AG20443 (cell line): ENCODE measurements at places on chromosomes 3 and 15.

DNA sequence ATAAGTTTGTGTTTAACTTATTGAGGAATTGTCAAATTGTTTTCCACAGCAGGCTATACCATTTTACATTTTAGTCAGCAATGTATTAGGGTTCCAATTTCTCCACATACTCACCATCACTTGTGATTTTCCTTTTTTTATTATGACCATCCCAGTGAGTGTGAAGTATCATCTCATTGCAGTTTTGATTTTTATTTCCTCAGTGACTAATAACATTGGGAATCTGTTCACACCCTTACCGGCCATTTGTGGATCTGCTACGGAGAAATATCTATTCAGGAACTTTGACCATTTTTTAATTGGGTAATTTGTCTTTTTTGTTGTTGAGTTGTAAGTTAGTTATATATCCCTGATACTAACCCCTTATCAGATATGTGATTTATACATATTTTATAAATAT is 54.8 kb upstream of the LMCD1 start:
- DNase-seq = no peak

DNA sequence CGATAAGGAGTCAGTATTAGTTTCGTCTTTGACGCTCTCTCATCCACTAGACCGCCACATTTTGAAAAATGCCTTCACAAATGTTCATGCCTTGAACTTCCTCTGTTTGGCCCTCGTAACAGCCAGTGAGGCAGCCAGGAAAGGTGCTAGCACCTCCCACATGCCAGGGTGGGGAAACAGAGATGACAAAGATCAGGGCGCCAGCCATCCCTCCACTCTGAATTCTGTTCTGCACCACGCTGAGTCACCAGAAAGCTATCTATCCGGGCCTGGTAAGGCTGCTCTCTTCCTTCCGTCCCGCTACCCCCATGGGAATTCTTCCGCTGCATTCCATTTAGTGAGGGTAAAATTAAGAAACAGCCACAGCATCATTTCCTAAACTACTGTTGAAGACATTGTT is 31.3 kb upstream of the BCL2L10 start:
- DNase-seq = peak; percentile 92

- DNase-seq = no peak
Observed at GRCh38 chr3:109923431-109923830, 586.1 kb upstream of the DPPA4 start.

GRCh38 chr15:77094397-77095030 is 23.6 kb upstream of the TSPAN3 start:
- DNase-seq = no peak

GRCh38 chr3:171791692-171792076 is 18.6 kb downstream of the PLD1 start:
- DNase-seq = no peak

DNA sequence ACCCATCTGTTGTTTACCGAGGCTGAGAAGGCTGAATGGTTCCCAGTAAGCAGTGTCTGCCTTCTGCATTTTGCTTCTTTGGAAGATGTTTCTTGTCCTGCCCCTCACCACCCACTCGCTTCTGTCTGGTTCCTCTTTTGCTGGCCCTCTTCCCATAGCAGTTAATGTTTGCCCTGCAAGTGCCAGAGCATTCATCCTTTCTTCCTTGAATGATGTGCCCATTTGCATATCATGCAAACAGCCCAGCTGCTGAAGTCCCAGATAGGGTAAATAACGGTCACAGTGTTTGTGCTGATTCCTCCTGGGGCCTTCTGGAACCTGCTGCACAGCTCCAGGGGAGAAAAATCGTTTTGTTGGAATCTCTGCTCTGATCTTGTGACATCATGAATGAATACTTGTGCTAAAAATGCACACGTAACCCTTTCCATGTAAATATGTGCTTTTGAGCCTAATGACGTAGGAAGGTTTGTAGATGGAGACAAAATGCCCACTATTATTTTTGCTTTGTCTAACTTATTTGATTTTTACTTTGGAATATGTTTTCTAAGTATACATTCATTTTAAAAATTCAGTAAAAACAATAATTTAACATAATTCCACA is 381.0 kb downstream of the SOX2 start:
- DNase-seq = no peak

DNA sequence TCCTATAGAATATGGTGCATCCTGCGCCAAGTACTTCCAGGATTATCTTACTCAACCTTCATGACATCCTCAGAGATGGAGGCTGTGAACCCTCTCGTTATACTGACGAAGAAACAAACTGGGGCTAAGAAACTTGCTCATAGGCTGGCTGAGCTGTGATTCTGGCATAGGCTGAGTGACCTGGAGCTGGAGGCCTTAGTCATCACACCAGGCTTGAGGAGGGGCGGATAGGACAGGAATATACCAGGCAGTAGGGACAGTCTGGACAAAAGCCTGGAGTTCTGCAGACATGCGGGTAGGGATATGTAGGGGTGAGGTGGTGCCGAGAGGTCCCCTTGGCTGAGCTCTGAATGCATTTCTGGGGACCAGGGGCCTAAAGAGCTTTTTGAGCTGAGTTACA is 18.1 kb downstream of the HEMK1 start:
- DNase-seq = peak; percentile 46

DNA sequence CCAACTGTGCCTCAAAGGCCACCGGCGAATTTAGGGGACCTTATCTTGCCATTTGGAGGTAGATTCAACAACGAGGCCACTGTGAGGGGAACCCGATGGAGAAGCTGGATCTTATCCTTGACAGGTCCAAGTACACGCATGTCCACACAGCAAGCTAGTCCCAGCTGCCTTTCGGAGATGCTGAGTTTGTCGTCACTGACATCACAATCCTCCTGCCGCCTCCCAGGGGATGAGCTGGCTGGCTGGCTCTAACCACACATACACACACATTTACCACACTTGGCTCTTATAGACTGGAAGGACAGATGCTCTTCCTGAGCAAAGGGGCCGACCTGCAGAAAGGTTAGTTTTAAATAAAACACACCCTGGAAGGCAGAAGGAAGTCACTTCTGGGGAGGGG is 176.3 kb downstream of the STT3B start:
- no peak for DNase-seq

DNA sequence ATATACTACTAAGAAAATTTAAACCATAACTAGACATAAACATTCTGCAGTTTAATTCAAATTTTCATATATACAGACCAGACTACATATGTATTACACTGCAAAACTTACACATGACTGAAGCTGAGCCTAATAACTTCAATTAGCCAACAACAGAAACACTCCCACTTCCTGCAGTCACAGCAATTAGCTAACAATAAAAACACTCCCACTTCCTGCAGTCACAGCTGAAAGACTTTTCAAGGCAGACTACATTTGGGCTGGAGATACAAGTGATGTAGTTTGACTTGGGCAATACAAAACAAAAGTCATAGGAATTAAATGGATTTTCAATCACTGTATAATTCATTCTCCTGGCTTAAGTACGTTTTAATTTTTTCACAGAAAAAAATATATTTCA is 10.3 kb downstream of the TM2D3 start:
- DNase-seq = no peak

- DNase-seq = peak; percentile 76
Observed at GRCh38 chr3:11642431-11643191, 1.1 kb downstream of the VGLL4 start.

- DNase-seq = no peak
Observed at GRCh38 chr3:108085370-108085769, 5.5 kb downstream of the CD47 start.

DNA sequence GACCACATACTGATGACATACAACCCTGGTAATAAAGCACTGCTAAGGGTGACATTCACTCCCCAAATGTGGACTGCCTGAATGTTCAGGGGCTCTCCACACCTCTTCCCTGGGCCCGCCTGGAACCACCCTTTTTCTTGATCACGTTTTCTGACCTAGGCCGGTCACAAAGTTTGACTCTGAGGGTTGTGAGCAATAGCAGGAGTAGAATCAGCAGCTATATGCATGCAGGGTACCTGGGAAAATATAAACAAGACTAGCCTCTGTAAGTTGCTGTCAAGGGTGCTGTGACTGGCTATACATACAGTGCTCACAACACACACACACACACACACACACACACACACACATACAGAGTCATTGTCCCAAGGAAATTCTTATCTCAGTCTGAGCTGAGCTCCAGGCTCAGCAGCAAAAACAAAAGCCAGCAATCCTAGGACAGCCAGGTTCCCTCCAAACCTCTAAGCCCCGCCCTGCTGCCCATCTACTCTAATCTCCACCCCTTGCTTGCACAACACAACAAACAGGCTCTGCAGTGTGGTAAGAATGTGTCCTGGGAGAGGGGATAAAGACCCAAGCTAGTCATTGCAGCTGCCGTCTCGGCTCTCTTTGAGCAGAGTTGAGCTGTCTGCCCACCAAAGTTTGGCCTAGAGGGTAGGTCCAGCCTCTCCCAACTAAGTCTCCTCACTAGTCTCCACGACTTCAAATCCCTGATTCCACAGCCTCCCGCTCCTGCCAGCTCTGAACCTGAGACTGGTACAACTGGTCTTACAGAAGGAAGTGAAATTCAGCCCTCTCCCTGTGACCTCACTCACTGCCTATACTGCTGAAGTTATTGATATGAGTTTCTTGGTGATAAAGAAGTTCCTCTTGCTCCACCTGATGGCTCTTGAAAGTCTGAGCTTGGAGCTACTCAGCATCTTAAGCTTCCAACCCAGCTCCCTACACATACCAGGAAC is 2.2 kb downstream of the BMF start:
- peak; percentile 48 for DNase-seq

- peak; percentile 88 for DNase-seq
Observed at GRCh38 chr3:71310359-71310979, 273.1 kb downstream of the FOXP1 start.

GRCh38 chr15:76162036-76162398 is 102.2 kb downstream of the TMEM266 start:
- no peak for DNase-seq

DNA sequence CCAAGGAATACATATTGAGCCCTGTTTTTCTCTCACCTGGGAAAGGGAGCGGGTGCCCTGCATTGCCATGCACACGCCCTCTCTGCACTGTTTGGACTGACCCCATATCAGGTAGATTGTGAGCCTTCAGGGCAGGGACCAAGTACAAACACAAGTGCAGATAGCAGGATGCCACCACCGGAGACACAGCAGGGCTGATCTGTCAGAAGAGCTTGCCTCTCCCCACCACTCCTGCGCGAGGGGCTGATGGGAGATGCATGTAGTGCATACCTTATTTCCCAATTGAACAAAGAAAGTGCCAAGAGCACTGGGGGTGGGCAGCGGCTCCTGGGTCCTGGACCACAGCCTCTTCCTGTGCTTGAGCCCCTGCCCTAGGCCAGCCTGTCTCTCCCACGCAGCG is 9.0 kb upstream of the SLCO2A1 start:
- DNase-seq = no peak

GRCh38 chr3:151639418-151639740 is 94.3 kb upstream of the AADACL2 start:
- peak; percentile 14 for DNase-seq

DNA sequence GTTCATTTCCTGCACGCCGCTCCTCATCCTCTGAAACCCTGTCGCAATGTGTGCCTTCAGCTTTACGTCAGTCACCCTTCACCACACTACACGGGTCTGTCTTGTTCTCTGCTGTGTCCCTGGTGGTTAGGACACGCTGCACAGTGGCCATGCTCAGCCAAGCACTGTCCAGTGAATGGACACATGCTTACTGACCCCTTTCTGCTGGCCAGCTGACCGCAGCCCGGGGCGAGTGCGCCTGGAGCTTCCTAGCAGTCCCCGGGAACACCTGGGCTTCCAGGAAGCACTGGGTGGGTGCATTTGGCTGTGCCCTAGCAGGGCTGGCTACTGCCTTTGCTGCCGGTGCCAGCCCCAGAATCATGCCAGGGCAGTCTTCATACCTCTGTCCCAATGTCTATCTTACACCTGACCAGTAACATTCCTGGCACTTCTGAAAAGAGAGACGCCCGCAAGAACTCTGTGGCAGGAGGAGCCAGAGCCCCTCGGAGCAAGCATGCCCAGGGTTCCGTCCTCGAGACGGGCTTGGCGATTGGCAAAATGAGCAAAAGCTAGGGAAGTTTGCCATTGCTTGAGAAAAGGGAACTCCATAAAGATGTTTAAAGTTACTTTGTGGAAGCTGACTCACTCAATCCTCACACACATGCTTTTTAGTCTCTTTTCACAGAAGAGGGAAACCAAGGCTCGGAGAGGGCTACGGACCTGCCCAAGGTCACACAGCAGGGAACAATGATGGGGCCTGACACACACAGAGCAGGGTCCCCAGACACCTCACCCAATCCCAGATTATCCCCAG is 15.7 kb upstream of the ZXDC start:
- DNase-seq = no peak

DNA sequence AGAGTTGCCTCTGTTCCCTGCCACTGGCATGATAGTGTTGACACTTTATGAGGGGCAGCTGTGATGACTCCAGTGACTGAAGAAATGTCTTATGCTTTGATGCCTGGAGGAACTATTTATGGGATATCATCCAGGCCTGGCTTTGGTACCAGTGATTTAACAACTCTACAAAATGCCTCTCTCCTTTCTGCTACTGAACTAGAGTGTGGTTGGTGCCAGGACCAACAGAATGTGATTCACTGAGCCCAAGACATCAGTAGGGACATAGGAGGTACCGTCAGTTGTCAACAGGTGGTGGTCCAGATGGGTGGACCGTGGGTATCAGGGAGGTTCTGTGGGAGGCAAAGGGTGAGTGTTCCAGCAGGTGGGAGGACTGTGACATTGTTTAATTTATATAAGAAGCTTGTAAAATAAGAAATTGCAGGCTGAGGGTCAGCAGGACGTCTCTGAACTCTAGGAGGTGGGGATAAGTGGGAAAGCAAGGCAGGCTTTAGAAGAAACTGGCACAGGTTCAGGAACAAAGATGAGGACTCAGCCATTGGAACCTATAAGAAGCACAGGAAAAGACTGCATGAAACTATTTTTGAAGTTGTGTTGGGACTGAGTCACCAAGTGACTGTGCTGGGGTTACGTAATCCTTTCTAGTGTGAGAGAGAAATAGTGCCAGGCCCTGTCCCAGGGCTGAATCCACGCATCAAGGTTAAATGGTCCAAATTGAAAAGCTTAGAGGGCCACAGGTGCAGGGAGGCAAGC is 28.5 kb upstream of the SLC7A14 start:
- peak; percentile 91 for DNase-seq

- DNase-seq = no peak
Observed at GRCh38 chr15:90145259-90145658, 43.0 kb upstream of the IDH2 start.

DNA sequence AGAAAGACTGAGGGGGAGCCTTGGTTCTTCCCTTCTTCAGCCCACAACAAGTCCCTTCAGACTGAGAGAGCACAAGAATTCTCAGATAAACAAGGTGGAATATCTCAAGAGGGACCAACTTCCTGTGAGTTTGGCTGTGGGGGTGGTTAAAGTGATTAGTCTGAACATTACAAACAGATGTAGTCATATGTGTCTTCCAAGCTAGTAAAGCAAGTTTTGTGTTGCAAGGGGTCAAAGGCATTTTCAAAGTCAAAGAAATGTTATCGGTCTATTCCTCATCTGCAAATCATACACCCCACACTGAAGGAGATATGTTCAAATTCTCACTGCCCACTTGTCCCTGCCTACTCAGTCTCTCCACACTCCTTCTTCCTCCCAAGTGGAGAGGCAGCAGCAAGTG is 242.5 kb downstream of the FAM43A start:
- DNase-seq = peak; percentile 33
